Activated CD4-positive, alpha-beta T cell treated with anti-CD3 and anti-CD28 coated beads for 24 hours (primary cell): ENCODE measurements at places on chromosomes 6 and 20.

DNA sequence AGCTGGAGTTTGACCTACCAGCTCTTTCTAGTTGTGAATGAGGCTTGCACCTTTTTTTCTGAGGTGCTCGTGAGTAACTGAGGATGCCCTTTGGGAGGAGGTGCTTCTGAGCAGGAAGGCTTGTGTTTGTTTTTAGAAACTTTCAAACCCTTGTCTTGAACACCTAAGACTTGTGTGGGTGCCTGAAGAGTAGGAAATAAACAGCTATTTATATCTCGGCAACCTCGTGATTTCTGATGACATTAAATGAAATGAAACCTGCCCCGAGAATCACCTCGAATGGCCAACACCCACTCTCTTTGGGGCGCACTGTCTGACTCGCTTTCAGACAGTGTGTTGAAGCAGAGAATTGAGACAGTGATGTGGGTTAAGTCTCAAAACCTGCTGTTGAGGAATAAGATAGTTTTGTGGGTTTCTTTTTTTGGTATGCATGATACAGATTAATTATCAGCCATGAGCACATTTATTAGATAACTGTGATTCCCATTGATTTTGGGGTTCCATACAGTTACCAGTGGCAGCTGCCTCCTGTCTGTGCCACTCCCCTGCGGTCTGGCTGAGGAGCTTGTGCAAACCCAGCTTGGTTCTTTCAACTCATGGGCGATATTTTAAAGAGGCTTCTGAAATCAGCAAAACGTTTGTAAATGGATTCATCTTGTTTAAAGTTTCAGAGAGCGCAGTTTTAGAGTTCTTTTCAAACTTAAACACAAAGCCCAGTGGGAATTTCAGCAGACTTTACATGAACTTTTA is 8.4 kb downstream of the IRF4 start:
- DNase-seq = no peak

GRCh38 chr20:48047447-48047846 is 262.2 kb upstream of the SULF2 start:
- DNase-seq = no peak

GRCh38 chr20:41329435-41330342 is 10.9 kb upstream of the LPIN3 start:
- DNase-seq = peak; percentile 39

GRCh38 chr6:145063091-145063490 is 672.2 kb downstream of the EPM2A start:
- DNase-seq = no peak

DNA sequence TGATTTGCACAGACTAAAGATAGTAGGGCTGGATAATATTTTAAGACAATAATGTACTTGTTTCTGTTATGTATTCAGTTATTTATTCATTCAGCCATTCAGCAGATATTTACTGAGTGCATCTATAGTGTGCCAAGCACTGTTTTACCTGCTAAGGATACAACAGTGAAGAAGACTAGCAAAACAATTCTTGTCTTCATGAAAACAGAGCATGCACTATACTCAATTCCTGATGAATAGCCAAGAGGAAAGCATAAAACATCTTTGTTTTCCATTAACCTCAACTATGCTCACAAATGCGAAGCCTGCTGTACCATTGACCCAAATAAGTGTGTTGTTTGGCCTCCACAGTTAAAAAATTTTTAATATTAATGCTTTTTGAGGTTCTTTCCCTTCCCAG is 436.7 kb downstream of the BCKDHB start:
- DNase-seq = no peak

DNA sequence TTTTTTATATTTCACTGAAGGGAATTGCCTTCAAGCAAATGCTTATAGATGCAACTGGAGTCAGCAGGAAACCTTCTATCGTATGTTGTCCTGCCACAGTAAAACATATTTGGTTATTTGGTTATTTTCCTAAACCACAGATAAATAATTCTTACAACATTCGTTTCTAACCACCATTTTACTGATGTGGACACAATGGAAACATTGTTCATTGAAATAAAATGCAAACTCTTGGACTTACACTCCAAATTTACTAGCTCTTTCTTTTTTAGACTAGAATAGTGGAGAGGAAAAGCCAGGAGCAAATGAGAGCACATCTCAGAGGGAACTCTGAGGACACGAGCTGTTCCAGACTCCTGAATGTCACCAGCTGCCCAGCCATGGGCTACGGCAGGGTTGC is 114.8 kb downstream of the RPS12 start:
- no peak for DNase-seq

GRCh38 chr20:44942264-44942973 is 17.8 kb downstream of the TOMM34 start:
- DNase-seq = no peak

GRCh38 chr6:170025935-170026750 is 264.7 kb downstream of the DLL1 start:
- DNase-seq = no peak

GRCh38 chr6:169960521-169960885 is 209.1 kb downstream of the ERMARD start:
- no peak for DNase-seq

- no peak for DNase-seq
Observed at GRCh38 chr6:87699576-87699975, 2.5 kb downstream of the AKIRIN2 start.

- DNase-seq = no peak
Observed at GRCh38 chr6:97150932-97151331, 132.1 kb downstream of the MMS22L start.

GRCh38 chr6:80439721-80440470 is 333.4 kb downstream of the BCKDHB start:
- no peak for DNase-seq

DNA sequence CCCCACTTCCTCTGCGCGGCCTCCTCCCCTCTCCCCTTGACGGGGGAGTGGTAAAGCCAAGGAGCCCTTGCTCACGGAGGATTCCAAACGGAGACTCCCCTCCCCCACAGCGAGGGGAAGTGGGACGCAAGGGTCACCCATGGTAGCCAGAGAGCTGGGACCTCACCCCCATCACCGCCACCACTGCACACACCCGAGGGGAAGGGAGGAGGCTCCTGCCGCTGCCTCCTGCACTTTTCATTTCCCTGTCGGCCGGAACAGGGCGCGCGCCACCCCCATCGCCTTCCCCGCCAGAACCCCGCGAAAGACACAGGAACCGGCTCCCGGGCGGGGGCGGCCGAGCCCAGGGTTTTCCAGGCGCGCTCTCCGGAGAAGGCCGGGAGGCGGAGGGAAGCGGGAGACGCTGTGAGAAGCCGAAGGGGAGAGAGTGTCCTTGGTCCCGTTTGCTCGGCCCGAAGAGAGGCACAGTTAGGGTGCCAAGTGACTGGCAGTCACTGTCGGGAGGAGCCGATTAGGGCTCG is 789 bp downstream of the CCND3 start:
- no peak for DNase-seq

DNA sequence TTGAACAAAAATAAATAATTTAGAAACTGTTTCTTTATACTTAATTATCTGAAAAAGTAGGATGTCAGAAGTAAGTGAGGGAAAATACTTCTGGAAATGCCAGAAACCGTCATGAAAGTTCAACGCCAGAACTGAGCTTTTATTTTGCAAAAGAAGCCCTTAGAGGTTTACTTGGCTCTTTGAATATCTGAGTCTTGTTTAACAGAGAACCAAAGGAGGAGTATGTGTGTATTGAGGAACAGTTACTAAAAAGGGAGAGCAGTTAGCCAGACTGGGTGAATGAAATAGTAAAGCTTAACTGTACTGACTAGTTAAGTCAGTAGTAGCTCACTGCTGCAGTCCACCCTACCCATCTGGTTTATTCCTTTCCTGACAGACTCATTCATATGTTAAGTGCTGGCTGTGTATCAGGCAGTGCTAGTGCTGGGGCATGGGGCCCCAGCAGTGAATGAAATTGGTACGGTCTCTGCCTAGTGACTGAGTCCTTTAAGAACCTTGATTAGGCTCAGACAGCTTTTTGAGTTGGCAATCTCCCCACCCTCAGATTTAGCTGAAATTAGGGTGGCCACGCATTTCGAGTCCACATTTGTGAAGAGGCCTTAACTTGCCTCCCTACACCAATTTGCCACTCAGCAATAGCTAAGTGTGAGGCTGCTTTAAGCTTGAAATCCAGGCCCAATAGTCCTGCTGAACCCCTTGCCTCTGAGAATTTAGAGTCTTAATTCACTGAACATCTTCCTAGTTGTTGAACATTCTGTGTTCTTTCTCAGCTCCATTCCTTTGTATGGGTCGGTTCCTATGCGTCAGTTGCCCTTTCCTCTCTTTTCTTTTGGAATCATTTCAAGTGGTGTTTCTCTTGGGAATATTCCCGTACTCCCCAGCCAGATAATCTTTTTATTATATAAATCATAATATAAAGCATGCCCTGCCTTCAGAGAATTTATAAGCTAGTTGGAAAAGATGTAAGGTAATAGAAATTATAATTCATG is 20.2 kb downstream of the MAP3K4 start:
- DNase-seq = no peak

GRCh38 chr6:163008186-163008585 is 280.4 kb downstream of the PACRG start:
- no peak for DNase-seq

- DNase-seq = no peak
Observed at GRCh38 chr6:101876431-101876830, 482.9 kb downstream of the GRIK2 start.

DNA sequence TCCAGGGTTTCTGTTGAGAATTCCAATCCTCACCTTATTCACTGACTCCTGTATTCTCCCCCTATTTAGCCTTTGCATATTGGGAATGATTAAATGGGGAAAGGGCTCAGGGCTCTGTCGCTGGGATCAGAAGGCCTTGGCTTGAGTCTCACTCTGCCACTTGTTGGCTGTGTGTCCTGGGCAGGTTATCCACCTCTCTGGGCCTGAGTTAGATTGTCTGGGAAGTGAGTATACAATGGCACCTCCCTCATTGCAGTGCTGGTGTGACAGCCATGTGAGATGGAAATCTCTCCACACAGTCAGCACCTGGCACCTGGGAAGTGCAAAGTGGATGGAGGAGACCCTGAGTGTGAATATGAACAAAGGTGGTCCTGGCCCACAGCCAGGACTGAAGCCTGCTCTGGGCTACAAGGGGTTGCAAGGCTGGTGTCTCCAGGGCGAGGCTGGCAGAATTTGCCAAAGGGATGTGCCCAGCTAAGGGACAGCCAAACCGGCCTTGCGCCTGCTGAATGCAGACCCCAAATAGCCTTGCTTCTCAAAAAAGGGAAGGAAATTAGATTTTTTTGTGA is 200.0 kb upstream of the PMEPA1 start:
- DNase-seq = no peak

- DNase-seq = no peak
Observed at GRCh38 chr6:162343198-162343935, 384.2 kb downstream of the PRKN start.

- DNase-seq = no peak
Observed at GRCh38 chr6:43180985-43181384, 1.0 kb upstream of the CUL9 start.

- no peak for DNase-seq
Observed at GRCh38 chr6:20024978-20025377, 187.3 kb downstream of the MBOAT1 start.

DNA sequence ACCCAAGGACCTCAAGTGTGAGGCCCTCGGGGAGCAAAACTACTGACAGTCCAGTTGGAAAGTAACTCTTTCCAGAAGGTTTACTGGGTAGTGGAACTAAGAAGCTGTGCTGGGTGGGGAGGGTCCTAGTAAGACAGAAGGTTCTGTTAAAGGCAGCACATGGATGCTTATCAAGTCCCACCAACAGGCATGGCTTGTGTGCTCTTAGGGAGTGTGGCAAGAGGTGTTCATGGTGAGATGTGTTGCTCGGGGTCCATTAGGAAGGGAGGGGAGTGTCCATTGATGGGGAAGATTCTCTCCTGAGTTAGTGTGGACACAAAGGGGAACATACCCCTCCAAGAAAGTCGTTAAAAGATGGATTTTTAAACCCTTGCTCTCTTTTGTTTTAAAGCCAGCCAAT is 120.6 kb downstream of the LY86 start:
- no peak for DNase-seq

DNA sequence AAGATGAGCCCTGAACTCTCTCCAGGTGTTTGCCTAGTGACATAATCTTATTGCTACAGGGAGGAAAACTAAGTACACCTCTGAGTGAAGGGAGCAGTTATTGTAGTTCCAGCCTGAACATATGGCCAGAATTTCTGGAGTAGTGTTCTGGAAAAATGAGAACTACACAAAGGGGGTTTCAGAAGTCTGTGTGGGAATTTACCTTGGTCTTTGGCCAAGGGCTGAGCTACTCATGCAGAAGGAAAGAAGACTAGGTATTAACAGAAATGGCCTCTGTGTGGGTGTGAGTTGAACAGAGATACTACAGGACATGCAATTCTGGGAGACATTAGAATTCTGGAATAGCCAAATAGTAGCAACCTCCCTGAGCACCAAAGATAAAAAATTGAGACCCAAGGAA is 1009.7 kb upstream of the GJE1 start:
- no peak for DNase-seq
